Non-pigmented ciliary epithelial cell (primary cell): ENCODE measurements at places on chromosomes 1 and 21.

DNA sequence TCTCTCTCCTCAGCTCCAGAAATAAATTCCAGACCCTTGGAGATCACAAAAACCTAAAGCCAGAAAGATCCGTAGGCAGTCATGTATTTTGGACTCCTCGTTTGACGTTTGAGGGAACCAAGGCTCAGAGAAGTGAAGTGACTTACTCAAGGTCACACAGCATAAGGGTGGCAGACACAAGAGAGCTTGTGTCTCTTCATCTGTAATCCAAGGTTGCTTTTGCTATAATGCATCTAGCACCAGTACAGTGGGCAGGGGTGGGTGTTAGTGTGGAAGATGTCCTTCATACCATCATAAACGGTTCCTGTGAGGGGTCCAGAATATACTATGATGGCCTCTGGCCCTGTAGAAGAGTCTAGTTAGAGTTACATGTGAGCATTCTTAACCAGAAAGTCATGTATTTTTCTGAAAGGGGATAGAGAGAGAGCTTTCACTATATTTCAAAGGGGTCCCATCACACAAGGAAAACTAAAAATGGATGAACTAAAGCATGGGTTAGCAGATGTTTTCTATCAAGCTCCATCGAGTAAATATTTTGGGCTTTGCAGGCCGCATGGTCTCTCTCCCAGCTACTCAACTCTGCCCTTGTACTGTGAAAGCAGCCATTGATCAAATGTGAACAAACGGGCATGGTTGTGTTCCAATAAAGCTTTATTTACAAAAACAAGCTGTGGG is 144.9 kb downstream of the TOMM20 start:
- no peak for DNase-seq

- no peak for DNase-seq
These were observed 103.9 kb downstream of the ADGRL4 start for GRCh38 chr1:78902641-78903040.

DNA sequence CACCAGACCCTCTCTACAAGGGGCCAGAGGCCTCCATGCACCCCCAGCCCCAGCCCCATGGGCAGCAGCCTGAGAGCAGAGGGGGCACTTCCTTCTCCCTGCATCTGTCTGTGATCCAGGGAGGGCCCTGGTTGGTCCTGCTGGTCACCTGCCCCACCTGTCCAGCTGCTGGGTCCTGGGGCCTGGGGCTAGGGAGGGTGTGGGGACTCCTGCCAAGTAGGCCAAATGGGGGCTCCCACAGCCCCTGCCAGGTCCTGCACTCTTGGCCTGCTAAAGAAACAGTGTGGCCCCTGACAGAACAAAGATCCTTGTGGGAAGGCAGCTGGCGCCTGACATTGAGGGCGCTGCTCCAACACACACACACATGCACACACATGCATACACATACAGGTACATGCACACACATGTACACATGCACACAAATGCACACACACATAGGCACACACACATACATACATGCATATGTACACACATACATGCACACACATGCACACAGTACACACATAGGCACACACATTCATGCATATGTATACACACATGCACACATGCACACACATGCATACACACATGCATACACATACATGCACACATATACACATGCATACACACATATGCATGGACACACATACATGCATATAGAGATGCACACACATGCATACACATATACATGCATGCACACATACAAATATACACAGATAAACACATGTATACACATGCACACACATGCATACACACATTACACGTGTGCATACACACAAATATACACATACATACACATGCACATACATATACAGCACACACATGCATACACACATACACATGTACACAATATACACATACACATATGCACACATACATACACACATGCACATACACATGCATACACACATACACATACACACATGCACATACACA is 49.9 kb downstream of the TRPM2 start:
- DNase-seq = no peak

DNA sequence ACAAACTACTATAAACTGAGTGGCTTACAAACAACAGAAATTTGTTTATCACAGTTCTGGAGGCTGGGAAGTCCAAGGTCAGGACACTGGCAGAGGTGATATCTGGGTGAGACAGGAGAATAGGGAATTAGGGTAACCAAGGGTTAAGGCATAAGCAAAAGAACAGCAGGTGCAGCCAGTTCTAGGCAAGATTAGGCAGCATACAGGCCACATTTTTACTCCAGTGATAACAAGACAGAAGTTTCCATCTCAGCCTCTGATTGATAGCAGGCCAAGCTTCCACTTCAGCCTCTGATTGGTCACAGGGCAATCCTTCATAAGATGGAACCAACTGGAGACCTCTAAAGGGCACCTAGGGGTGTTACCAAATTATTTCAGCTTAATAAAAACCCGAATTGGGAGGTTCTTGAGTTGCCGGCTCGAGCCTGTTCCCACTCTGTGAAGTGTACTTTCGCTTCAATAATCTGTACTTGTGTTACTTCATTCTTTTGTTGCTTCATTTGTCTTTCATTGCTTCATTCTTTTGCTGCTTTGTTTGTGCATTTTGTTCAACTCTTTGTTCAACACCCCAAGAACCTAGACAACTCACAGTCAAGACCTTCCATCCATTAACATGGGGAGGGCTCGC is 185.6 kb downstream of the TOMM20 start:
- no peak for DNase-seq

GRCh38 chr21:34922479-34922878 is 126.6 kb downstream of the RUNX1 start:
- DNase-seq = no peak

GRCh38 chr1:228403231-228403631 is 3.4 kb downstream of the TRIM11 start:
- DNase-seq = no peak

DNA sequence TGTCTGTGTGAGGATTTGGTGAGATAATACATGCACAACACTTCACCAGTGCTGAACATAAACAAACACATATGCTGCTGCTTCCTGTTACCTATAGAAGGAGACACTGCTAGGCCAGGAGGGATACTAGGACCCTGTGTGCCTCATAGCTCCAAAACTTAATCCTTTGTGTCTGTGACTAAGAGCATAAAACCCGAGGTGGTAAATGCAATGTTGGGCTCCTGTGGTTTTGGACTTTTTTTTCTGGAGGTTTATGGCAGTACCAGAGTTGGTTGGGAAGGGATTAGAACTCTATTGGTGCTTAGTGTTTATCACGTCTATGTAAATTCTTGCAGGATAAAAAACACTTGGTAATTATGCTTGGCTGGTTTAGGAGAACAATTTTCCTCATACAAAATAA is 122.9 kb downstream of the NUF2 start:
- DNase-seq = no peak

GRCh38 chr1:151855933-151856332 is 2.4 kb upstream of the THEM5 start:
- no peak for DNase-seq

DNA sequence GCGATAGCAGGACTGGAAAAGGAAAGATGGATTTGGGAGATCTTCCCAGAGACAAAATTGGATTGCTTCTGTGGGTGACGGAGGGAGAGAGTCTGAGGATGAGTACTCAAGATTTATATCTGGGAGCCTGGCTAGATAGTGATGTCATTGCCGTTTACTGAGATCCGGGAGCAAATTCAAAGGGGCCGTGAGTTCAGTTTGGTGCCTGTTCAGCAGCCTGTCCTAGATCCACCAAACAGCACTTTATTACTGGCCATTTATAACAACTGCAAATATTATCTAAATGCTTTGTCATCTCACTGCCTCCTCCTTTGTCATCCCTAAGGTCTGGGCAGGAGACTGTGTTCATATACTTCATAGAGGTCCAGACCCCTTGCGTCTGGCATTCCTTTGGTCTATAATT is 29.2 kb downstream of the MAPKAPK2 start:
- no peak for DNase-seq

DNA sequence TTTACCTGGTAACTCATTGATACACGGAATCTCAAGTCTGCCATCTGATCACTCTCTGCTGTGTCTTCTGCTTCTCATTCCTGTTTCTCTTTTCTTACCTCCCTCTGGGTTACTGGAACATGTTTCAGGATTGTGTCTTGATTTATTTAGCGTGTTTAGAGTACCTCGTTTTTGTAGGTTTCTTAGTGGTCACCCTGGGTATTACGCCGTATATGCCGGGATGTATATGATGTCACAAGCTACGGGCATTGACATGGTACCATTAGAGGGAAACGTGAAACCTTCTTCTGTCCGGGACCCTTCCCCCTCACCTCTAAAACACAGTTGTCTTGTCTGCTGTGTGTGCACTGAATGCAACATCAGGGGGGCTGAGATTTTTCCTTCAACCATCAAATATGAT is 2.8 kb downstream of the ACTRT2 start:
- no peak for DNase-seq

GRCh38 chr1:20480243-20480944 is 5.6 kb downstream of the CAMK2N1 start:
- DNase-seq = no peak

DNA sequence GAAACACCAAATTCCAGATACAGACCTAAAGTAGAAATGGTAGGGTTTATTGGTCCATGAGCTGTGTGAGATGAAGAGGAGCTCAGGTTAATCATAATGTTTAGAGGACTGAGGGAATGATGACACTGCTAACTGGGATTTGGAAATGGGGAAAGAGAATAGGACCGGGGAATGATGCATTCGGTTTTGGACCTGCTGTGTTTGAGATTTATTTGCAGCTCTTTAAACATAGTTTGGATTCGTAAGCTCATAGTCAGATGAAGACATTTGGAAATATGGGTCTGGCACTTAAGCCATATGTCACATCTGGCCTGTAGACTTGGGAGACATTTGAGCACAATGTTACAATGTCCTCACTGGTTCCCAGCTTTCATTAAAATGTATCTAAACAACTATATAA is 127.9 kb upstream of the DUSP10 start:
- no peak for DNase-seq

DNA sequence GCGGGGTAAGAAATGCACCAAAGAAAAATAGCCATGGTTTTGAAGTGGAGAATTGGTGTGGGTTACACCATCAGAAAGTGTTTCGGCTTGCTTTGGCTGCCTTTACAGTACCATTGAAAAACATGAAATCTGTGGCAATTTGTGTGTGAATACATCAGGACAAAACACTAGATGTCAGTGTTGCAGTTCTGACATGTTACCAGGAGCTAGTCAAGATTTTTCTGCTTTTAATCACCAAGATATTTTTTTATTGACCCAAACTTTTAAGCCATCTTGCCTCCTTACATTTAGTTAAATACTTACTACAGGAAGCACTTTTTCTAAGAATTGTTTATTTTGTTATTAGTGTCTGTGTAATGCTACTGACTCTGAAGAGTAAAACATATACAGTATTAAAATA is 14.3 kb downstream of the RRP15 start:
- DNase-seq = no peak

- no peak for DNase-seq
These were observed 64.1 kb upstream of the CACHD1 start for GRCh38 chr1:64405833-64406232.

DNA sequence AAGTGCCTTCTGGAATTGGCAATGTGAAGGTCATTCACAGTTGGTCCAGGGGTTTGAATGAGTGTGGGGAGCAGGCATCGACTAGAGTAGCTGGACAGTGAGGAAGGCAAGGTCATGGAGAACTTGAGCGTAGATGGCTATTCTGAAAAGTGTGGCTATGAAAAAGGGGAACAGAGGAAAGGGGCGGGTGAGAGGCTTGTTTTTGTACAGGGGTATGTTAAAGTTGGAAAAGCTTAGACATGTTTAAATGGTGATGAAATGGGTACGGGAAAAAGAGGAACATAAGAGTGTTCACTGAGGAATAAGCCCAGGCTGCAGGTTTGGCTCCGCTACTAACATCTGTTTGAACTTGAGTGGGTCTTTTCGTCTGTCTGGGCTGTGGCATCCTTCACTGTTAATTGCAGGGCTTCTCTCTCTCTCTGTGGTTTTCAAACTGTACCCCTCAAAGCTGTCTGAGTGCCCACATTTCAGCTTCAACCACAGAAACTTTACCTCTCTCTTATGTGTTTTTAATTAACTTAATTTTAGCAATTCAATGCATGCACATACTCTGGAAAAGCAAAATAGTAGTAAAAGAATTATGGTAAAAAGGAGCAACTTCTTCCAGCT is 70.8 kb upstream of the COA6 start:
- no peak for DNase-seq

DNA sequence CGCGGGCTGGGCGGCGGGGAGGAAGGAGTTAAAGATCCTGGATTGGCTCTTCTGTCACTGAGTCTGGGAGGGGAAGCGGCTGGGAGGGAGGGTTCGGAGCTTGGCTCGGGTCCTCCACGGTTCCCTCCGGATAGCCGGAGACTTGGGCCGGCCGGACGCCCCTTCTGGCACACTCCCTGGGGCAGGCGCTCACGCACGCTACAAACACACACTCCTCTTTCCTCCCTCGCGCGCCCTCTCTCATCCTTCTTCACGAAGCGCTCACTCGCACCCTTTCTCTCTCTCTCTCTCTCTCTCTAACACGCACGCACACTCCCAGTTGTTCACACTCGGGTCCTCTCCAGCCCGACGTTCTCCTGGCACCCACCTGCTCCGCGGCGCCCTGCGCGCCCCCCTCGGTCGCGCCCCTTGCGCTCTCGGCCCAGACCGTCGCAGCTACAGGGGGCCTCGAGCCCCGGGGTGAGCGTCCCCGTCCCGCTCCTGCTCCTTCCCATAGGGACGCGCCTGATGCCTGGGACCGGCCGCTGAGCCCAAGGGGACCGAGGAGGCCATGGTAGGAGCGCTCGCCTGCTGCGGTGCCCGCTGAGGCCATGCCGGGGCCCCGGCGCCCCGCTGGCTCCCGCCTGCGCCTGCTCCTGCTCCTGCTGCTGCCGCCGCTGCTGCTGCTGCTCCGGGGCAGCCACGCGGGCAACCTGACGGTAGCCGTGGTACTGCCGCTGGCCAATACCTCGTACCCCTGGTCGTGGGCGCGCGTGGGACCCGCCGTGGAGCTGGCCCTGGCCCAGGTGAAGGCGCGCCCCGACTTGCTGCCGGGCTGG is at the start of gene NPR1:
NPR1 (plus strand) TSS at position 170 of the 818 bp plus-strand sequence; CDS start at position 591, 421 bp downstream.
- no peak for DNase-seq

- no peak for DNase-seq
These were observed 199.1 kb downstream of the USP25 start for GRCh38 chr21:15928686-15929425.
